ENCODE measurements at places on chromosomes 6 and 20. TPM values are rescaled to one million over a fixed set of nuclear protein-coding genes. Genes with fewer than 3 reads are reported as not detected.

- DNase-seq: no peak
Observed at GRCh38 chr20:49395183-49395582, 87.3 kb downstream of the KCNB1 start.

Gene OR2B6
- 0.25 TPM for total RNA-seq

DNA sequence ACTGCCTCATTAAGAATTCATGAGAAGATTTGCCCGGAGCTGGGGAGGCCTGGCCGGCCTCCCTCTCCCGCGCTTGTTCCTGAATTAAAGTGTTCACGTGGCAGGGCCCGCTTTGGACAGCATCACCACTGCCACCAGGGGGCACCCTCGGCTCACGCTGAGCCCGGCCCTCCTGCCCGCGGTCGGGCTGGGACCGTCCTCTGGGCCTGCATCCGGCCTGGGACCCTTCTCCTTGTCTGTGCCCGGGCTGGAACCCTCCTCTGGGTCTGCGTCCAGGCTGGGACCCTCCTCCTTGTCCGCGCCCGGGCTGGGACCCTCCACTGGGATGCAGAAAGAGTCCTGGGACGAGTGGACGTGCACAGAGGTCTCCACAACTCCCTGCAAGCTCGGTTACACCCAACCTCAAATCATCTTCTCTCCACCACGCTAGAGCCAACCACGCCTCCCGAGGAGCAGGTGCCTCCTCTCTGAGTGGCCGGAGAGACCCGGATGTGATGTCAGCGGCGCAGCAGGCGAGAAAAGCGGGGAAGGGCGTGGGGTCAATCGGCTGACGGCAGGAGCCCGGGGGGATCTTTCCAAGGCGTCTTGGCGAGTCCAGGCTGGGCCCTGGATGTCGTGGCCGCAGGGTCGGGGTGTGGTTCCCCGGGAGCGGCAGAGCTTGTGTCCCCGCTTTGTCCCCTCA lies 50.9 kb upstream of the DACT2 start:
- peak; percentile 32 for DNase-seq

- no peak for DNase-seq
Observed at GRCh38 chr6:137498481-137499190, 4.4 kb upstream of the OLIG3 start.

DNA sequence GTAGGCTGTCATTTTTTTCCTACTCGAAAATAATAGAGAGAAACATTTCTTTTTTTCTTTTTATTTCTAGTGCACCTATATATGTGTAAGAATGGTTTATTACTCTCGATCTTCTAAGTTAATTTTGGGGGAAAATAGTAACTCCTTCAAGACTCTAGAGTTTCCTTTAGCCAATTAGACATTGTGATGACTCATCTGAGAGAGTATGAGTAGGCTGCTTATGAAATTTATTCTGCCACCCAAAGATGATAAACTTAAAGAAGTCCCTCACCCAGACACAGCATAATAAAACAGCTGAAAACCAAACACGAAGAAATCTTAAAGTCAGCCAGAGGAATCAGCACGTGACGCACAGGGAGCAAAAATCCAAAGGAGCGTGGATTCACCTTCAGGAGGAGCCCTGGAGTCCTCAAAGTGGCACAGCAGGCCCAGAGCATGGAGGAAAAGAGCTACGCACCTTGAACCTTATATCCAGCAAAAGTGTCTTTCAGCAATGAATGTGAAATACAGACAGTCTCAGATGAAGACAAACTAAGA lies 81.9 kb downstream of the ERMARD start:
- DNase-seq: no peak

DNA sequence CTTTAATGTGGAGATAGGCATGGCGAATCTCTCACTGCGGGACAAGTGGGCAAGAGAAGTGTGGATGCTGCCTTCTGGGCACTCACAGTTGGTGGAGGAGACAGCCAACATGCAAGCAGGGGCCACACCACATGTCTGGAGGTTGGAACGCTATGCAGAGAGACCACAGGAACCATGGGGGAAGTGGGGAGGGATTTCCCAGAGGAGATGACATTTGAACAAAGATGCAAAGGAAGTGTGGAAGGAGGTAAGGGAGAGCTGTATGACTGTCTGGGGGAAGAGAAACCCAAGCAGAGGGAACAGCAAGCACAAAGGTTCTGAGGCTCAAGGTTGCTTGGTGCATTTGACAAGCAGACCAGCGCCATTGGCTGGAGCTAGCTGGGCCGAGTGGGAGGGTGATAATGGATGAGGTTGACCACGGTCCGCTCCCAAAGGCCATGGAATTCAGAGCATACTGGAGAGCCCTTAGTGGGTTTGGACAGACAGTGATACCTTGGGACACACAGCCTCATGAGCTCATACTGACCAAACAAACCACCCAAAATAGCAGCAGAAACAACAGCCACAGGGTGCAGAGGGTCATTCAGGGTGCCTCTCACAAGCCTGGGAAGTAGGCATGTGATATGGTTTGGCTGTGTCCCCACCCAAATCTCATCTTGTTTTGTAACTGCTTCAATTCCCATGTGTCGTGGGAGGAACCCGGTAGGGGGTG lies 7.6 kb upstream of the FAM110A start:
- DNase-seq: no peak

DNA sequence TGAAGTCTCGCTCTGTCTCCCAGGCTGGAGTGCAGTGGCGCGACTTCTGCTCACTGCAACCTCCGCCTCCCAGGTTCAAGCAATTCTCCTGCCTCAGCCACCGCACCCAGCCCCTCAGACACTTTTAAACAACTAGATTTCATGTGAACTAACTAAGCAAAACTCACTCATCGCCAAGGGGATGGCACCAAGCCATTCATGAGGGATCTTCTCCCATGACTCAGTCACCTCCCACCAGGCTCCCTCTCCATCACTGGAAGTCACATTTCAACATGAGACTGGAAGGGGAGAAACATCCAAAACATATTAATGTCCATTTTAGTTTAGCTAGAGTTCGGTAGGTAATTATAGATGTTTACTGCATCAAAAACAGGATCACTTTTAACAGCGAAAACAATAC lies 95.9 kb upstream of the PRL start:
- DNase-seq: no peak

Gene OR2H2
- not detected for total RNA-seq

Gene HLA-DRB5
- not detected for total RNA-seq

DNA sequence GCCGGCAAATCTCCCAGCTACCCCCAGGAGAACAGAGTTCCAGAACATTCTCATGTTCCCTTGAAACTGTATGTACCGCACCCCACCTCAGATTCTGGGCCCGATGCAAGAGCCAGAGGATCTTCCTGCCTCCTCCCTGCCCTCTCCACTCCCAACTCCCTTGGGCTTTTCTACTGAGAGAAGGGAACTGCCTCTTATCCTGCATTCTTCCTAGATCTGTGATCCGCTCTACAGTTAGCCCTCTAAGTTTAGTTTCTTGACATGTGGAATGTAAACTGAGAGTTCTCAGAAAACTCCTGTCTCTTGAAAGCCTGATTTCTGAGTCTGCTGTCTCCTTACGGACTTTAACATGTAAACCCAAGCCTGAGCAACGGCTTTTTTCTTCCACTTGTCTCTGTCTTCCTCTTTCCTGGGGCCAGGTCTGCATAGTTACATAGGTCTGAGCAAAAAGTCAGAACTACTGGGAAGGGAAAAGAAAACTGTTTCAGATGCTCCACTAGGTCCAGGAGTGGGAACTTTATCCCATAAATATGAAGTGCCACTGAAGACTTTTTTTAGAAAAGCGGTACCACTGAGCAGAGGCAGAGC lies 86.5 kb upstream of the TNFAIP3 start:
- no peak for DNase-seq

DNA sequence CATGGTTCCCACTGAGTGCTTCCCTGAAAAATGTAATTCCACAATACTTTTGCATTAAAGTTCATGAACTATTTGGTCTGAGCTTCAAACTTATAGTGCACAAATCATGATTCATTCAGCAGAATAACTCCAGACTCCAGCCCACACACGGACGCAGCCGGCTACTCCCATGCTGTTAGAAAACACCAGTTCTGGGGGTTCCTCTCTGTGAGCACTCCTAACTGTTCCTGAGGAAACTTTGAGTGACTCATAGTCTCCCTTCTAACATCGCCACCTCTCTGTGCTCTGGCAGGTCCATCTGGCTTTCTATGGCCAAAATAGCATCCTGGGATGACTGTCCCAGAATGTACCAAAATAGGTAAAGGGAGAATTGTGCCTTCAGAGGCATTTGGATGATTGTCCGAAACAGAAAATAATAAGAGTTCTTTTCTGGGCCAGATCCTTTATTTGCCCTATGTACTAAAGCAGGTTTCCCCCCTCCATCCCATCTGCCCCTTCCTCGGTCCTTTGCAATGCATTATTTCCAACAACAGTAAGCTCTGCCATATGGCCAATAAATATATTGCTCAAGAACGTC lies 32.3 kb upstream of the LY86 start:
- no peak for DNase-seq

- no peak for DNase-seq
Observed at GRCh38 chr20:19405958-19406357, 193.5 kb downstream of the SLC24A3 start.

DNA sequence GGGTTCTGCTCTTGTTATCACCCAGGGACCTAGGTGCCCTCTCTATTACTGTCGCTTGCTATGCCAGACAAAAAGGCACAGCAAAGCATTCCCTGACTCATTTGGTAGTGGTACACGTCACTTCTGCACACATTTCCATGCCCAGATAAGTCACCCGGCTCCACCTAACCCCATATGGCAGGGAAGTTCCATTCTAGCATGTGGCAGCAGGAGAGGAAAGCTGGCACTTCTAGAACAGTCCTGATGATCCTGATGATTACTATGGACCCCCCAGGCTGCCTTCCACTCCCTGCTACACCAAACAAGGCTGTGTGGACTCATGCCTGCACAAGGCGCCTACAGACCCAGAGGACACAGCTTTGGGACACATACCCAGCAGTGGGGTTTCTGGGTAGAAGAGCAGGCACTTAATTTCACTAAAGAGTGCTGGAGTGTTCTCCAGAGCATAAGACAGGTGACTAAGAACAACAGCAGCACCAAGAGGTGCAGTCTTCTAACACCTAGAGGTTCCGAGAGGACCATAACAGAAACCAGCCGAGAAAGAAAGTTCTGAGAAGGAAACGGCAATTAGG lies 53.5 kb upstream of the NELFCD start:
- DNase-seq: no peak

- no peak for DNase-seq
Observed at GRCh38 chr6:153099636-153100035, 31.4 kb downstream of the RGS17 start.

Gene RHAG
- total RNA-seq: 0.57 TPM

Measured in HCT116 (cell line).